Stimulated activated CD8-positive, alpha-beta memory T cell treated with anti-CD3 and anti-CD28 coated beads, Interleukin-15, amount 100 ng/mL, for 24 hours (primary cell): ENCODE measurements at places on chromosomes 1 and 21.
A peak's percentile ranks its signal among the peaks of the same experiment; 100 is the strongest.

- DNase-seq, result no peak
Observed at GRCh38 chr1:171207377-171207776, 22.3 kb downstream of the FMO2 start.

GRCh38 chr1:76951153-76951552, 83.9 kb downstream of the ST6GALNAC5 start:
- DNase-seq, result no peak

DNA sequence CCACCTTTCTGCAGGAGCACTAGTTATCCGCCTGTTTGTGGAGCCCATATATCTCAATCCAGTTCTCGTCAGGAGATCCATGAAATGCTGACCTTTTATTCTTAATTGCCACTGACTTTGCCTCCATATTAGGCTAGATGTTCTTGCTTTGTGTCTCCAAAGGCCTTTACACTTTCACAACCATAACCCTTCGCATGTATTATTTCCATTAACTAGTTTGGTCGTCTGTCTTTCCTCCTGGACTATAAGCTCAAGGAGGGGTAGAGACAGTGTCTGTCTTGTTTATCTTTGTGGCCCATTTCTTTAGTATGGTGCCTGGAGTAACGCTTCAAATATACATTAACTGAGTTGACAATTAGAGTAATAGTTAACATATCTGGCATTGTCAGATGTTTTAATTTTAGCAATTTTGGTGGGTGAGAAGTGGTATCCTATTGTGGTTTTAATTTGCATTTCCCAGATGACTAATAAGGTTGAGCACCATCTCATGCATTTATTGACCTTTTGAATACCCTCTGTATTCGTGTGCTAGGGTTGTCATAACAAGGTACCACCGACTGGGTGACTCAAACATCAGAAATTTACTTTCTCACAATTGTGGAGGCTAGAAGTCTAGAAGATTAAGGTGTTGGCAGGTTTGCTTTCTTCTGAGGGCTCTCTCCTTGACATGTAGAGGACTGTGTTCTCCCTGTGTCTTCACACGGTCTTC, 21.7 kb upstream of the IL12RB2 start:
- DNase-seq, result no peak

GRCh38 chr1:12607263-12607662, 10.7 kb downstream of the DHRS3 start:
- no peak for DNase-seq

GRCh38 chr1:112296908-112297307, 99.1 kb upstream of the CTTNBP2NL start:
- no peak for DNase-seq

DNA sequence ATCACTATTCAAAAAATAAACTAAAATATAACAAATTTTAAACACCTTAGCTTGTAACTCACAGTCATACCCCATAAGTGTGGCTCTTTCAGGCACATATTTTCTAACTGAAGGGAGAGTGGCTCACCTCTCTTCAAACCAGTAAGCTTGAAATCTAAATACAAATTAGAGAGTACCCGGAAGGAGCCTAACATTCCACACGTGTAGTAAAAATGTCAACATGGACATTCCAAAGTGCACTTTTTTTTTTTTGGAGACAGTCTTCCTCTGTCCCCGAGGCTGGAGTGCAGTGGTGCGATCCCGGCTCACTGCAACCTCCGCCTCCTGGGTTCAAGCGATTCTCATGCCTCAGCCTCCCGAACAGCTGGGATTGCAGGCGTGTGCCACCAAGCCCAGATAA, 275.6 kb upstream of the ADGRL2 start:
- no peak for DNase-seq

DNA sequence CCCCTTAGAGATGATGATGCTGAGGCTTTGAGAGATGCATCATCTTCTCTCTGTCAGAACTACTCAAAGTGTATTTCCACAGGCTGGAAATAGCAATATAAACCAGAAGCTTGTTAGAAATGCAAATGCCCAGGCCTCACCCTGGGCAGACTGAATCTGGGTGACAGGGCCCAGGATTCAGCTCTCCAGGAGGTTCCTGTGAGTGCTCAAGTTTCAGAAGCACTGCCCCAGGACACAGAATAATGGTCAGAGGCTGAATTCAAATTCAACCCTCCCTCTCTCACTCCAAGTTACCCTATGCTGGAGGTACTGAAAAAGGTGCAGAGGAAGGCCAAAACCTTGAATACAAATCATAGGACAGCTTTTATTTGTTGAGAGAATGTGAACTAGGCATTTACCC, 98.5 kb upstream of the NGF start:
- DNase-seq, result no peak

DNA sequence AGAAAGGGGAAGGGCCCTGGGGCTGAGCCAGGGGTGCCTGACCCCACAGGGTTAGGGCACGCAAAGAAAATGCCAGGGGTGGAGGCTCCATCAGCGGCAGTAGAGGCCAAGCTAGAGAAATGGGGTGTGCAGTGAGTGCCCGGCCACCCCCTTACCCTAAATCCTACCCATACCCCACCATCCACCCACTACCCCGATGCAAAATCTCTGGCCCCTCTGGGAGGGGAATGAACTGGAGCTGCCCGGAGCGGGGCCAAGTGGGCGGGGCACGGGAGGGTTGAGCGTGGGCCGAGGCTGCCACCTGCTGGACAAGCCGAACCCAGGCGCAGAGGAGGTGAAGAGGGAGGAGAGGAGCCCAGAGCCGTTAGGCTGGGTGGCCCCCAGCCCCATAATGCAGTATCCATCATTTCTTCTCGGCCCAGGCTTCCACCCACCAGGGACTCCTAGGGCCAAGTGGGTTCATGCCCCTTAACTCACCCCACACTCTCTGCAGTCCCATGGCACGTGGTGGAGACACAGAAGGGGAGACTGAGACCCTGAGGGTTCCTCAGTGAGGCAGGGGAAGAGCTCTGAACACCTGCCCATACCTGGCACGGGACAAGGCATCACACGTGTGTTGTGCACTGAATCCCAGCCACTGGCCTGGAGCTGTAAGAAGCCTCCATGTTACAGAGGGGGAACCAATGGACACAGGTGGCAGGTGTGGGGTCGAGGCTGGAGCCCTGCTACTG, 1.4 kb upstream of the C1QC start:
- DNase-seq, result peak; percentile 45
